ENCODE measurements at places on chromosomes 5 and 9. TPM values are rescaled to one million over a fixed set of nuclear protein-coding genes. Genes with fewer than 3 reads are reported as not detected.

Gene ANKRA2
- 10.8 TPM for total RNA-seq

Gene LCN10
- total RNA-seq: not detected

Gene SPAAR
- total RNA-seq: 0.27 TPM

Gene CDX1
- total RNA-seq: not detected

Gene ADAMTS19
- 45.1 TPM for total RNA-seq

Gene NCBP1
- total RNA-seq: 27.2 TPM

Gene TPPP
- total RNA-seq: 0.85 TPM

All from H4 (cell line).